ENCODE measurements at places on chromosomes 6 and 20.
A peak's percentile ranks its signal among the peaks of the same experiment; 100 is the strongest.

DNA sequence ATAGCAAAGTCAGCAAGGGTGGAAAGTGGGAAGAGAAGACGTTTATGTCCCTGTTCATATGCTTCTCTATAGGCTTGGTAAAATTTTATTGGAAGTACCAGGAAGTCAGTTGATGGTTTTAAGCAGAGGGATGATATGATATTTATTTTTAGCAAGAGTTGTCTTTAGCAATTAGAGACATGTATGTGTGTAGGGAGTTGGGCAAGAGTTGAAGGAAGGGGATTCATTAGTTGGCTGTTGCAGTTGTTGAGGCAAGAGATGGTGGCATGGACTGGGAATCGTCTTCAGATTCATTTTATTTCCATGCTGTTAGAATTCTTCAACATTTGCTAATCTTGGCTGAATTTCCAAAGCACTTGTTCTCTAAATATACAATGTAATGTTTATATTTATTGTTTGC, 85.6 kb downstream of the QKI start:
- no peak for DNase-seq

DNA sequence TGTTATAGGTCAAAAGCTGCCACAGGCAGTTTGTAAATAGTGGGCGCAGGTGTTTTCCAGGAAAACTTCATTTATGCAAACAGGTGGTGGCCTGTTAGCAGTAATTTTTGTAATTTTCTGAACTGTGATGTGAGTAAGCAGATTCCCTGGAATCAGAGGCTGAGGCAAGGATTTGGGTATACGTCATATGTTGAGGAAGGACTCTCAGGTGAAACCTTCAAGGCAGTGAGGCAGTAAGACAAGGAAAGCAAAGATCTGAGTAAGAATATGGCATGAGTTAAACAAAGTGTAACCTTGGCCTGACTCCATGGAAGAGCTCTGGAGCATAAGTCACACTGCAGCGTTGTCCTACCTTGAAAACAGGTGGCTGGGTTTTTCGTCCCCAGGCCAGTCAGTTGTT, 291.1 kb upstream of the BTBD3 start:
- DNase-seq, result no peak

- DNase-seq, result no peak
These were observed 42.3 kb downstream of the MOCS1 start for GRCh38 chr6:39891976-39892375.

- DNase-seq, result no peak
These were observed 32.6 kb downstream of the ELOVL5 start for GRCh38 chr6:53316142-53316541.

- DNase-seq, result no peak
These were observed 24.4 kb downstream of the DYNLT1 start for GRCh38 chr6:158619922-158620801.

GRCh38 chr6:56510984-56511531, 131.6 kb downstream of the DST start:
- no peak for DNase-seq

- DNase-seq, result no peak
These were observed 31.9 kb upstream of the ZNF217 start for GRCh38 chr20:53625311-53626129.

- no peak for DNase-seq
These were observed 242.1 kb downstream of the CDC5L start for GRCh38 chr6:44629636-44630035.

DNA sequence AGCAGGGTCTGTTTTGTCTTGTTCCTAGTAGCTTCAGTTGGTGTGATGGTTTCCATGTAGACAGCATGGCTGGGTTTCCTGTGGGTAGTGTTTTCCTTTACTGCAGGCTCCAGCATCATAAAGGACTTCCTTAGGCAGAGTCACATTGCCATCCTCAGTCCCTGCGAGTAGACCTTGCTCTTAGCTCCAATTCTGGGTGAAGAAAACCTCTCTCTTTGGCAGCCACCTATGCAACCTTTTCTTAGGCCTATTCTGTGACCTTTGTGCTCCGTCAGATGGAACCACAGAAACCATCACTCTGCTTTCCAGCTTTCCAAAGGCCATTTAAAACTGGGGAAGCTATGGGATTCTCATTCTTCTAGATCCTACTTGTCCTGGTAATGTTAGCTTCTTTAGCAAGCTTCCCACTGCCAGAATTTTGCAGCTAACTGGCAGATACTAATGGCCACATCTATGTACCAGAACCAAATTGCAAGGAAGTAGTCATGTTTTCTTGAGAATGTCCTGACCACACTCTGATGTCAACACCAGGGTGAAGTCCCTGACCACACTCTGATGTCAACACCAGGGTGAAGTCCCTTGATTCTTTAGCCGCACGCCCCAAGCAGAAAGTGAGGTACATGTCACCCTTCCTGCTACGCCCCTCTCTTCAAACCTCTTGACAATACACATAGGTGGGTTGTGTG, 646.6 kb upstream of the HS3ST5 start:
- no peak for DNase-seq

DNA sequence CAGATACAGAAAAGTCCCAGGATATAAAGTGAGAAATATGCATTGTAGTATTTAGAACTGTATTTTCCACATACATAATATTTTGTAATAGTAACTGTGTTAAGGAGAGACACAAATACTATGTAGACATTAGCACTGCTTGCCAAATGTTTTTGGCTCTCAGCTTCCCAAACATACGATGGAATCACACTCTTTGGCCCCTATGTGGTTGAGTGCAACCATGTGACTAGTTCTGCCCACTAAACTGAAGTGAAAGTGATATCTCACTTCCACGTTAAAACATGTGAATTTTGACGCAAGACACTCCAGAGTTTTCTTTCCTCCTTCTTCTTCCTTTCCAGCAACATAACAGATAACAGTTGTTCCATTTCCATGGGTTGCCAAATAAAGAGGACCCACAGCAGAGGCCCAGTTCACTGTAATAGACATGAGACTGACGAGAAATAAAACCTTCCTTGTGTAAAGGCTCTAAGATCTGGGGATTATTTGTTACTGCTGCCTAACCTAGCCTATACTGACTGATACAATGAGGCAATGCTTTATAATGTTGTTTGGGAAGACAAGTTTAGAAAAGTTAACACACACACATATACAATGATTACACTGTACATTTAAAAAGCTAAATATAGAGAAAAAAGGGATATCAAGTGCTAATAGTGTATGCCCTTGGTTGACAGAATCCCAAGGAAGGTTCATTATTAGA, 97.2 kb downstream of the PTPRT start:
- DNase-seq, result no peak

GRCh38 chr20:5630071-5630470, 120.1 kb upstream of the SHLD1 start:
- no peak for DNase-seq

DNA sequence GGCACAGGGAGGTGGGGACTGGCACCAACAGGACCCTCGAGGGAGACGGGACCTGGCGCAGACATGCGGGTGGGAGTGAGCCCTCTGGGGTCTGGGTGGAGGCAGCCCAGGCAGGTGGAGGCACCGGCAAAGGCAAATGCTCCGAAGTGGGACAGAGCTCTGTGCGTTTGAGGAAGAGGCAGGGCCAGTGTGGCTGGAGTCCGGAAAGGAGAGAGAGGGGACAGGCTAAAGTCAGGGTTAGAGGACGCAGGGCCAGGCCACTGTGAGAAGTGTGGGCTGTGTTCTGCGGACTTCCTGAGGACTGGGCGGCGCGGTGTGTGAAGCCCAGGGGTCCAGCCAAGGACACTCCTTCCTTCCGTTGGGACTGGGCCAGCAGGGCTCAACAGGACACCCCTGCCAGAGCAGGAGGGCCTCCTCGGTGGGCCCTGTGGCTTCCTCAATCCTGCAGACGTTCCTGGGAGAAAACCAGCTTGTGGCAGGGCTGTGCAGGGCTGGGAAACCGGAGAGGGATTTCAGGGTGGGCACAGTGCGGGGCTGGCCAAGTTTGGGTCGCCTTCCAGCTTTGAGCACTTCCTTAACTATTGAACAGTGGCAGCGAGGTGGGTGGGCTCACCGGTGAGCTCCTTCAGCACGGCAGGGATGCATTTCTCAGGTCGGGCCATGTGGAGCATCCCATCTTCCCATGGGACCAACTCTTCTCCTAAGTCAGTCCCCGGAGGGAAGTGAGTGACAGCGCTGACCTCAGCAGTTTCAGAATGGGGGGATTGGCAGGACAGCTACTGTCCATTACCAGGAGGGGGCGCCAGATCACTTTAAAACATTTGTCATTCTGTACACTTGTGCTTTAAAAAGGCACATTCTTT, 22.5 kb downstream of the MOCS3 start:
- peak; percentile 30 for DNase-seq

- no peak for DNase-seq
These were observed 44.0 kb downstream of the B4GALT5 start for GRCh38 chr20:49669601-49670189.

- DNase-seq, result no peak
These were observed 158.3 kb downstream of the OPRM1 start for GRCh38 chr6:154197196-154197860.

GRCh38 chr6:40583709-40584108, 3.5 kb downstream of the LRFN2 start:
- no peak for DNase-seq

DNA sequence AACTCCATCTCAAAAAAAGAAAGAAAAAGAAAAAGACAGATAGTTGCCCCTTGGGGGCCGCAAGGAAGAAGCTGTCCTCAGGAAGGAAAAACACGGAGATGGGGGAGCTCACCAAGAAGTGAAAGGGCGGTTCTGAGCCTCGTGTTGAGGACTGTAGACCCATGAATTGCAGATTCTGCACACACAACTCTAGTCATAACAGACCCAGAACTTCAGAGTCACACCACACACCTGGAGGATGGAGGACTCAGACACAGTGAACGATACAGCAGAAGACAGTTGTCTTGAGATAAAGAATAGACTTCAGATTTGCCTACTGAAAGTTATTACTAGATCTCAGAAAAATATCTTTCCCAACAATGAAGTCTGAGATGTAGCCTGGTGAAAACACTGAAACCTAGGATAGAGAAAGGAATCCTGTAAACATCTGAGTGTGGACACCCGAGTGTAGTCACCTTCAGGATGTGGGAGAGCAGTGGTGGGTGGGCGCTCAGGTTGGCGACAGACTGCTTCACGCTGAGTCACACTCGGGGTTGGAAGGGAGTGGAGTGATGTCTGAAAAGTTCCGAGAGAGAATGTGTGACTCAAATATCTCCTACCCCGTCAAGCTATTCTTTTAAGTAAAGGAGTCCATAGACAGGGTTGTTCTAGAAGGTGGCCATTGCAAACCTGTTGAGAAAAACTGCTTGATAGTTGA, 88.1 kb downstream of the MAP3K4 start:
- DNase-seq, result no peak

- no peak for DNase-seq
These were observed 311.9 kb upstream of the SULF2 start for GRCh38 chr20:48096957-48097890.

- DNase-seq, result no peak
These were observed 79.0 kb downstream of the PSMG4 start for GRCh38 chr6:3337521-3338350.

DNA sequence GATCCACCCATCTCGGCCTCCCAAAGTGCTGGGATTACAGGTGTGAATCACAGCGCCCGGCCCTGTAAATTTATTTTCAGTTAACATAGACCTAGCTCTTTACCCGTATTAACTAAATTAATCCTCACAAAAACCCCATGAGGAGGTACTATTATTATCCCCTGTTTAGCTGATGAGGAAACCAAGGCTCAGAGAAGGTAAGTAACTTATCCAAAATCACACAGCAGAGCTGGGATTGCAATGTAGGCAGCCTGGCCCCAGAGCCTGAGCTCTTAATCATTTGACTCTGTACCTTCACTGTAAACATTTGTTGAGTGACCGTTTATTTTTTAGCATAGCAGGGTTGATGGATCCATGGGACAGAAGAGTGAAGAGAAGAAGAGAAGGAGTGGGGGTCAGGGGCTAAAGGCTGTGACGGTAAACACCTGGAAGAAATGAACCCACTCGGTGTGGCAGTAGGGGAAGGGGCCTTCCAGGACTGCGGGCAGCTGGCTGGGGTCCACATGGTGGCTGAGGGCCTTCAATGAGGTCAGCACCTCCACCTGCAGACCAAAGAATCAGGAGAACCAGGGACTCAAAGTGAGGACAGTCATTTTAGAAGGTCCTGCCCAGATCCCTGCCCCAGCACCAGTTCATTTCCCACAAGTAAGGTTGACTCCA, 35.2 kb downstream of the KIAA1755 start:
- no peak for DNase-seq

GRCh38 chr20:890666-891057, 25.5 kb downstream of the ANGPT4 start:
- no peak for DNase-seq

- no peak for DNase-seq
These were observed 8.6 kb downstream of the EYA2 start for GRCh38 chr20:46903256-46903655.

GRCh38 chr20:56893226-56893917, 264.3 kb downstream of the TFAP2C start:
- no peak for DNase-seq

DNA sequence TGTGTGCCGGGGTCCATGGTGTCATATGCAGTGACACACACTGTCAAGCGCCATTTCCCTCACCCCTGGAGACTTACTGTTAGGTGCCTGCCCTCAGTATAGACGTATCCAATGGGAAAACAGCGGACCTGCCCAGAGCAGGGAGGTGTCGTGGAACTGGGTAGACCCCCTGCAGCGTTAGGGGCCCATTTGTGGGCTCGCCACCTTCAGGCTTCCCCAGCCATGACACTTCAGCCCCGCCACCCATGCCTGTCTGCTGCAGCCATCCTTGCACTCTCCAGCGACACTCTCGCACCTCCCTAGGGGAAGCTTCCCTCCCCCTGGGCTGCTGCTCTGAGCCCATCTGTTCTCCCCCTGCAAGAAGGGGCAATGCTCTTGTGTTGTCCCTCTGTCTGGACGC, 43.2 kb downstream of the STK35 start:
- no peak for DNase-seq

GRCh38 chr6:15614277-15614676, 48.6 kb downstream of the DTNBP1 start:
- DNase-seq, result no peak

DNA sequence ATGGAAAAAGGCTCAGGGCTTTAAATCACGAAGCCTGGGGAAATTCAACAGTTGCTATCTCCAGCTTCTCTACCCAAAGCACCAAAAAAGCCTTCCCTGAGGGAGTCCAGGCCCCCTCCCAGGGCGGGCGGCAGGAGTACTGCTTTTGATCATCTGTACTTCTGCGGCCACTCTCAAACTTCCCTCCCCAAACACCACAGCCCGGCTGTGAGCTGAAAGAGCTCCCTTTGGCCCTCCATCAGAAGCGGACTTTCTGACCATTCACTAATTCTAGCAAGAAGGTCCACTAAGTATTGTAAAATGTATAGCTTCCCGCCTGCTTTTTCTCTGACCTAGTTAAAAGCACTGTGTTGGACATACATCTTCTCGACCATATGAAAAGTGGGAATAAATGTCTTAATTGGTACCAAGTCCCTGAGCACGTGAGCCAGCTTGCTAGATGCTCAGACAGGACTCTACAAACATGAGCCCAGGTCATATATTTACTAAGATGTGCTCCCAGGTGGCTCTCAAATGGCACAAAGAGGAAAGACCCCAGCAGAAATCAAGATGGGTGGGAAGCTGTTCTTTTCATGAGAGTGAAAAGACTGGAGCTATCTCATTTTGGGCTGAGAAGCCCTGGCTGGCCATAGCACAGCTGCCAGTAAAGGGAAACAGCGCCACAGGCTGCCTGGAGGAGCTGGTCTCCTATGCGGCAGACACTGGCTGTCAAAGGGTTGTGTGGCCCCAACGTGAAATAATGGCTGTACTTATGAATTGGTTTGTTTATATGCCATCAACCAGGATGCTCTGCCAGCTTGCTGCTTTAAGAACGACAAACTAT, 58.6 kb downstream of the GFOD1 start:
- DNase-seq, result no peak

- DNase-seq, result no peak
These were observed 11.4 kb downstream of the PBOV1 start for GRCh38 chr6:138206862-138207261.

GRCh38 chr6:79574630-79575225, 37.5 kb upstream of the LCA5 start:
- no peak for DNase-seq

Data from NCI-H1930 (cell line).